ENCODE measurements at places on chromosomes 6 and 20.

DNA sequence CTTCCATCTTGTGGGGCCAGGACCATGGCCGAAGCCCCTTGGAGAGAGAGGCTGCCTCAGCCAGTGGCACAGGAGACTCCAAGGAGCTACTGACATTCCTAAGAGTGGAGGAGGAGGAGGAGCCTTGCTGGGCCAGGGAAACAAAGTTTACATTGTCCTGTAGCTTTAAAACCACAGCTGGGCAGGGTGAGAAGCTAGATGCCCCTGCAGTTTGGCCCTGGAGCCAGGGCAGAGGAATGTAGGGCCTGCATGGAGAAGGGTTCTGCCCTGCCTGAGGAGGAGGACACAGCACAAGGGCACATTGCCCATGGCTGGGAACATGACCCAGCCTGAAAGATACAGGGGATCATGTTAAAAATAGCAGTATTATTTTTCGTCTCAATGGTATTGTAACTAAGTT, 37.4 kb downstream of the PLCG1 start:
- H3K4me1 ChIP-seq: peaks cover 52% of the 10 kb centered on the region
- no peak for DNase-seq
- no peaks in the 10 kb centered on the region for H3K27me3 ChIP-seq
- peaks cover 28% of the 10 kb centered on the region for H3K36me3 ChIP-seq

GRCh38 chr6:93323630-93324029, 95.7 kb downstream of the EPHA7 start:
- no peaks in the 10 kb centered on the region for H3K36me3 ChIP-seq
- no peak for DNase-seq
- no peaks in the 10 kb centered on the region for H3K4me1 ChIP-seq
- H3K27ac ChIP-seq: no peak overlapping the region

- H3K27ac ChIP-seq: no peak overlapping the region
- H3K36me3 ChIP-seq: no peaks in the 10 kb centered on the region
- DNase-seq: no peak
- H3K4me3 ChIP-seq: no peak overlapping the region
- no peaks in the 10 kb centered on the region for H3K27me3 ChIP-seq
- H3K4me1 ChIP-seq: peaks cover 10% of the 10 kb centered on the region
Observed at GRCh38 chr6:13870214-13870830, 54.4 kb upstream of the RNF182 start.

DNA sequence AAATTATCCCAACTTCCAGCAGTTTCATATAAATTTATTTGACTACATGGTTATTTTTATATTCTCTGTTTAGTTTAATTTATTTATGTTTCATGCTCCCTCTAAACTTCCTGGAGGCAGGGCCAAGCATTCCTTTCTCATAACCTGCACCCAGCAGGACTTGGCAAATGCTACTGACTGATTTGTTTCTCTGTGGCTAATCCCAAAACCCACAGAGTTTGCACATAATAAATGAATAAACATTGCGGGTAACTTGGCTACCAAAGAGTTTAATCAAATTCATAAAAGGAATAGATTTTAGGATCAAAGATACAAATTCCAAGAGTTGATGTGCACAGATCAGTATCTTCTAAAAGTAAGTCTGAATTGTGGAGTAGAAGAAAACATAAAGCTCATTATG, 239.5 kb downstream of the SLC35F1 start:
- H3K27ac ChIP-seq: no peak overlapping the region
- no peak for DNase-seq
- H3K4me1 ChIP-seq: no peaks in the 10 kb centered on the region
- H3K36me3 ChIP-seq: no peaks in the 10 kb centered on the region
- no peak overlapping the region for H3K4me3 ChIP-seq

GRCh38 chr6:21970569-21971300, 326.1 kb downstream of the PRL start:
- no peak for DNase-seq
- H3K36me3 ChIP-seq: no peaks in the 10 kb centered on the region
- no peak overlapping the region for H3K4me3 ChIP-seq
- H3K4me1 ChIP-seq: no peaks in the 10 kb centered on the region
- H3K27ac ChIP-seq: no peak overlapping the region

DNA sequence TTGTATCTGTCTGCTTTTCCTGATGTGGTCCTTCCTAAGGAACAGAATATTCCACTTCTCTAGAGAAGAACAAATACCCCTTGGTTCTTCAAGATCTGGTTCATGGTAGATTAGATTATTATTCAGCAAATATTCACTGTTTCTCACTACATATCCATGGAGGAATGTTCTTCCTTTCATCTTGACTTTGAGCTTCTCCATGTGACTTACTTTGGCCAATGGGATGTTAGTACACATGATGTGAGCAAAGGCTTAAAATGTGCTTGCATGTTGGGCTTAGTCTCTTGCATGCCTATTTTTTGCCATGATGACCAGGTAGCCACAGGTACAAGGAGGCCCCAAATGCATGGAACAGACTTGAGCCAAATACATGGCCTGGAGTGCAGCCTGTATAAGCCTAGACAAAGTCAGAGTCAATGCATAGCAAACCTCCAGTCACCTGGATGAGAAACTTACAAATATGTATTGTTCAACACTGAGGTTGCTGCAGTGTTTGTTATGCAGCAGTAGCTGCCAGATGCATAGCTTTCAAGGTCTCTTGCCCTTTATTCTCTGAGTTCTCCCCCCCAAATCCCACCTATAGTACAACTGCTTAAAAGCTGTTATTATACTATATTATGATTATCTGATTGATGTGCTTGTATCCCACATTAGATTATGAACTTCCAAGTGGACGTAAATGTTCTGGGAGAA, 50.0 kb upstream of the CHD6 start:
- peaks cover 7% of the 10 kb centered on the region for H3K27me3 ChIP-seq
- no peak overlapping the region for H3K27ac ChIP-seq
- no peak overlapping the region for H3K4me3 ChIP-seq
- H3K4me1 ChIP-seq: no peaks in the 10 kb centered on the region
- no peak for DNase-seq
- no peaks in the 10 kb centered on the region for H3K36me3 ChIP-seq

DNA sequence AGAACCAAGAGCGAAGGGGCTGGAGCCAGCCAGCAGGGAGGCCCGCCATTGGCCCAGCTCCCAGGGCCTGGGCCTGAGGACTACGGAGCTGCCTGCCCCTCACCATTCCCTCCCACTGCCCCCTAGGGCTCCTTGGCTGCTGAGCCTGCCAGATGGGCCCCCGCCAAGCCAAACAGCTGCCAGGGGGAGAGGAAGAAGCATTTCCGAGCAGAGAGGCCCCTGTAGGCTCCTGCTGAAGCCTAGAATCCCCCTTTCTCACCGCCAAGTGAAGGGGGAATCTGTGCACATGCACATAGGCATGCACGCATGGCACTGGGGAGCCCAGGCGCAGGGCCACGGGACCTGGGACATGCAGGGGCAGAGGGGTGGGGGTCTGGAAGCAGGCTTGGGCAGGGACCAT, 28.5 kb upstream of the MRPS18A start:
- H3K4me3 ChIP-seq: no peak overlapping the region
- no peaks in the 10 kb centered on the region for H3K36me3 ChIP-seq

DNA sequence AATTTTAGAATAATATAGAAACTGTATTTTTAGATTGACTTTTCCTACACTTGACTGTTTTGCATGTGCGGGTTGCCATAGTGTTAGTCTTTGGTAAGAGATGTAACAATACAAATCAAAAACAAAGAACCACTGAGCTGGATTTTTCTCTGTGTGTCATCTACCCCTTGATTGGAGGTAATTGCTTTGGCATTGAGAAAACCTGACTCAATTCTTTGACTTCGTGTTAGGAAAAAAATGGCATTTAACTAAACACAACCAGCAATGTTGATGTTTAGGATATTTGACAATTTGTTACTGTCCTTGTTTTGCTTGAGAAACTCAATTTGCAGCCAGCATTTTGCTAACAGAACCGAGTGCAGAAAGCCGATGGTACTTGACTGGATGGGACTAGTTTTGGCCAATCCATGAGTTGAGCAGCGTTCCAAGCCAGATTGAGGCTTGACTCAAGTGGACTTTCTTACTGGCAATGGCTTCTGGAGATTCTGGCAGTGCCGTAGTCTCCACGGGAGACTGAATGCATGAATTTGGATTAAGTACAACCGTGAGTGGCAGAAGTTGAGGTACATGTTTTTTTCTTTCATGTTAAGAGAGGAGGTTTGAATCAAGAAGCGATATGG, 17.1 kb downstream of the TPBG start:
- no peak for DNase-seq
- H3K4me3 ChIP-seq: no peak overlapping the region
- no peak overlapping the region for H3K27ac ChIP-seq
- no peaks in the 10 kb centered on the region for H3K27me3 ChIP-seq
- H3K4me1 ChIP-seq: peaks cover 8% of the 10 kb centered on the region

DNA sequence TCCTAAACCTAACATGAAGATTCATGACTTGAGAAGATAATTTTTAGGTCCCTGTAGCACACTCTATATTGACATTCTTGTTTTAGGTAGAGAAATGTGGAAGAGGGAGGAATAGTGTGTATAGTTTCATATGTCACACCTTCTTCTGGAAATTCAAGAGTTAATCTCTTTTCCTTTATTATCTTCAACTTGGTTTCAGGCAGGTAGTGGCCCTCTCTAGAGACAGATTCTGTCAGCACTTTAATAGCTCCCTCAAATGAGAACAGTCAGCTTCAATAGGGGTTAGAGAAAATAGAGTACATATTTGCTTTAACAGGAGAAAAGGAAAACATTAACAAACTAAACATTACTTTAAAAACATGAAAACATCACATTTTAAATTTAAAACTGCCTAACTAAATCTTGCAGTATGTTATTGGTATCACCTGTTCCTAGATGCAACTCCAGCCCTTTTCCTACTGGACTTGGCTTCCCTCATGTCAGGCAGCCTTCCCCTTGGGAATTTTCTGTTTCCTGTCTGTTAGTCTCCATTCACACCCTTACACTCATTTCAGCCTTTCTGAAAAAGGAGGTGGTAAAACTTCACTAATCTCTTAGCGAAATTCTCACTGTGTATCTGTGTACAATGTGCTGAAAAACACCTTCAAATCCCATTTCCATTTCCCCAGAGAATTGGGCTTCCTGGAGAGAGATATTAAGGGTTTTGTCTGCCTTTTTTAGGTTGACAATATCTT, 192.3 kb upstream of the RNF217 start:
- peaks cover 14% of the 10 kb centered on the region for H3K27me3 ChIP-seq
- no peak for DNase-seq
- no peaks in the 10 kb centered on the region for H3K4me1 ChIP-seq
- no peak overlapping the region for H3K4me3 ChIP-seq
- no peak overlapping the region for H3K27ac ChIP-seq

GRCh38 chr6:110173506-110174132, 5.9 kb downstream of the WASF1 start:
- peaks cover 8% of the 10 kb centered on the region for H3K4me1 ChIP-seq
- H3K27me3 ChIP-seq: no peaks in the 10 kb centered on the region
- H3K27ac ChIP-seq: no peak overlapping the region
- no peaks in the 10 kb centered on the region for H3K36me3 ChIP-seq
- no peak overlapping the region for H3K4me3 ChIP-seq
- no peak for DNase-seq

- DNase-seq: no peak
- no peaks in the 10 kb centered on the region for H3K36me3 ChIP-seq
- H3K27me3 ChIP-seq: no peaks in the 10 kb centered on the region
- H3K4me1 ChIP-seq: peaks cover 42% of the 10 kb centered on the region
Observed at GRCh38 chr6:116450185-116450710, 10.9 kb upstream of the CALHM6 start.

GRCh38 chr20:40677343-40677924, 11.6 kb downstream of the MAFB start:
- no peak for DNase-seq
- no peaks in the 10 kb centered on the region for H3K27me3 ChIP-seq
- no peaks in the 10 kb centered on the region for H3K36me3 ChIP-seq

- no peaks in the 10 kb centered on the region for H3K27me3 ChIP-seq
- no peak overlapping the region for H3K4me3 ChIP-seq
- DNase-seq: no peak
- H3K36me3 ChIP-seq: no peaks in the 10 kb centered on the region
- no peak overlapping the region for H3K27ac ChIP-seq
- H3K4me1 ChIP-seq: no peaks in the 10 kb centered on the region
Observed at GRCh38 chr6:122947355-122947754, 48.7 kb upstream of the CLVS2 start.

- peaks cover 5% of the 10 kb centered on the region for H3K4me1 ChIP-seq
- DNase-seq: no peak
- no peaks in the 10 kb centered on the region for H3K36me3 ChIP-seq
- H3K27ac ChIP-seq: no peak overlapping the region
Observed at GRCh38 chr6:37536491-37537190, 36.9 kb upstream of the CCDC167 start.

DNA sequence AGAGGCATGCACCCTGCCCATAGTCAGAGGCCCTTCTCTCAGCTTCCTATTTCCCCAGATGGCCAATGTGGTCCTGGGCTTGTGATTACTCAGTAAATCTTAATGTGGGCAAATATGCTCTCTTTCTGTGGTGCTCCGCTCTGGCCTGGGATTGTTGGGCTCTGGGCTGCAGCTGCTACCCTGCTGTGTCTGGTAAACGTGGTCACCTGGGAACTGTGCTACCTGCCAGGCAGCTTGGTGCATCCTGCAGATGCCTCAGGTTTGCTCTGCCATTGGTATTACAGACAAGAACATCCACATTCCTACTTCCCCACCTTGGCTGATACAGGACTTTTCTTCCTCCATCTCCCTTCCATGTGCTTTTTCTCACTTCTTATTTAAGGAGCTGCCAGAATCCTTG, 611.5 kb upstream of the IMPG1 start:
- no peak overlapping the region for H3K27ac ChIP-seq
- no peaks in the 10 kb centered on the region for H3K36me3 ChIP-seq
- DNase-seq: no peak
- H3K4me3 ChIP-seq: no peak overlapping the region
- no peaks in the 10 kb centered on the region for H3K27me3 ChIP-seq
- H3K4me1 ChIP-seq: no peaks in the 10 kb centered on the region

DNA sequence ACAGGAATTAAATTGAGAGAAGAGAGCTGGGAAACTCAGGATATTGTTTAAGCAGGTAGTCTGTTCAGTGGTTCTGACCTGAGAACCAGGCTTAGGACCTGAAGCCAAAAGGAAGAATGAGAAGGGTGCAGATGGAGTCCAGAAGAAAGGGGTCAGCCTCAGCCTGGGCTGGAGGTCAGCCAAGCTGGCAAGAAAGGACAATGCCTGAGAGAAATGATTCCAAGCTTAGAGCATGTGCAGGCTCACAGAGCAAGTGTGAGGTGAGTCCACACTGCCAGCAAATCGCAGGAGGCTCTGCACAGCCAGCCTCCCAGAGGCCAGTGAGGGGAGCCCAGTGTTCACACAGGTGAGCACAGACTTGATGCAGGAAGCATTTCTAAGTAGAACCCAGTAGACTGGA, 47.3 kb downstream of the DAAM2 start:
- no peak overlapping the region for H3K27ac ChIP-seq
- no peak for DNase-seq
- H3K4me1 ChIP-seq: no peaks in the 10 kb centered on the region

DNA sequence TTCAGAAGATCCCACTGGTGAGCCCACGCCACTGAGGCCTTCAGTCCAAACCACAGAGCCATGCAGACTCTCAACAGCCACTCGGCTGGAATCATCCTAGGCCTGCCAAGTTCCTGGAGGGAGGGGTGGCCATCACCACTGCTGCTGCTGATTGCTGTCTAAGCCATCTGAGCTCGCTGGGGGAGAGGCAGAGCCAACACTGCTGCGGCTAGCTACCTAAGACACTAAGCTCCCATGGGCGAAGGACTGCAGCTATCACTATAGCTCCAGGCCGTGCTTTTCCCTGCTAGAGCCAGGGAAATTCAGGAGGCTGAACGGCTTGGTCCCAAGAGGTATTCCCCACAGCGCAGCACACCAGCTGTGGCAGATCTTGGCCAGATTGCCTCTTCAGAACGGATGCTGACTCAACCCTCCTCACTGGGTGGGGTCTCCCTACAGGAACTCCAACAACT, 73.6 kb downstream of the TBC1D32 start:
- no peaks in the 10 kb centered on the region for H3K36me3 ChIP-seq
- no peak for DNase-seq
- no peak overlapping the region for H3K27ac ChIP-seq
- no peaks in the 10 kb centered on the region for H3K27me3 ChIP-seq
- H3K4me3 ChIP-seq: no peak overlapping the region

Measured in keratinocyte (primary cell).